Vagina (tissue), 2 donors: ENCODE measurements at places on chromosomes 11 and 22.

- no peak for DNase-seq
These were observed 123.8 kb downstream of the DDX10 start for GRCh38 chr11:108788565-108789199.

- no peak for DNase-seq
These were observed 238.2 kb upstream of the ZBED5 start for GRCh38 chr11:11095831-11096723.

- DNase-seq = no peak
These were observed 2.6 kb downstream of the CYTH4 start for GRCh38 chr22:37284805-37285355.

DNA sequence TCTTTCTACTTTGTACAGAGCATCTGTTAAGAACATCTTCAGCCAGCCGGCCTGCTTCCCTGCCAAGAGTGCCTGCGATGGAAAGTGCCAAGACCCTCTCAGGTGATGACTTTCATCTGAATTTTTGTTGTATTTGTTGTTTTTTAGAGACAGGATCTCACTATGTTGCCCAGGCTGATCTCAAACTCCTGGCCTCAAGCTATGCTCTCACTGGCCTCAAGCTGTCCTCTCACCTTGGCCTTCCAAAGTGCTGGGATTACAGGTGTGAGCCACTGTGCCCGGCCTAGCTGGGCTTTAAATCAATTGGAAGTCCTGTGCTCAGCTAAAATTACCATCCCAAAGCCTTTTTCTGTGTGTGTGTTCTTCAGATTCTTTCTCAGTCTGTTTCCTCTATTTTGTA lies 64.2 kb upstream of the ADORA2A start:
- no peak for DNase-seq

DNA sequence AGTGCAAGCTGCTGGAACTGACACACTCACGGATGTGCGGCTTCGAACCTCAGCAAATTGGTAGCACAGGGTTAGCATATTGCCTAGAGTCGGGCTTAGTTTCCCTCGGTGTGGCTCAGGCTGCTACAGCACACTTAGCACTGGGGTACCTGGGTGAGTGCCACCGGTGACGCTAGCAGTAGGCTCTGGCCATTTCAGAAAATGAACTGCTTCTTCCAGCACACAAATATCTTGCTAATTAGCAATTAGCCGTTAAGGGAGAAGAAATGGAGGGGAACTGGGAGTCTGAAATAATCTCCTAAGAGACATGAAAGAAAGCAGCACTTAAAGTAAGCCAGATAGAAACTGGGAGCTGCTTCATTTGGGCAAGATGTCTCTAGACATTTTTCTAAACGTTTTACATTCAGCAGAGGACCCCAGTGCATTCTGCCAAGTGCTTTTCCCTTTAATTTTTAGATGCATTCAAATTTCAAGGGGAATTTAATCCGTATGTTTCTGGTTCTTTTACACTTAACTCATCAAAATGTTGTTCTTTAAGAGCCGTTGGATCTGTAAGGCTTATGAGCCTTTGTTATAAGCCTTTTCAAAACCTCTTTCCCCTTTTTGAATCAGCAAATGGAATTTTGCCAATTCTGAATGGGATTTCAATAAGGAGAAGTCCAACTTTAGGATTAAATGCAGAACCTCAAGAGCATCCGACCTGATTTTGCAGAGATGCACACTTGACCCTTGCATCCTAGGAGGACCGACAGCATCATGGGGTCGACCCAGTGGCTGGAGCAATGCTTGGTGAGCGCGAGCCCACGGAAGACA lies 708.1 kb downstream of the NTM start:
- DNase-seq = no peak

DNA sequence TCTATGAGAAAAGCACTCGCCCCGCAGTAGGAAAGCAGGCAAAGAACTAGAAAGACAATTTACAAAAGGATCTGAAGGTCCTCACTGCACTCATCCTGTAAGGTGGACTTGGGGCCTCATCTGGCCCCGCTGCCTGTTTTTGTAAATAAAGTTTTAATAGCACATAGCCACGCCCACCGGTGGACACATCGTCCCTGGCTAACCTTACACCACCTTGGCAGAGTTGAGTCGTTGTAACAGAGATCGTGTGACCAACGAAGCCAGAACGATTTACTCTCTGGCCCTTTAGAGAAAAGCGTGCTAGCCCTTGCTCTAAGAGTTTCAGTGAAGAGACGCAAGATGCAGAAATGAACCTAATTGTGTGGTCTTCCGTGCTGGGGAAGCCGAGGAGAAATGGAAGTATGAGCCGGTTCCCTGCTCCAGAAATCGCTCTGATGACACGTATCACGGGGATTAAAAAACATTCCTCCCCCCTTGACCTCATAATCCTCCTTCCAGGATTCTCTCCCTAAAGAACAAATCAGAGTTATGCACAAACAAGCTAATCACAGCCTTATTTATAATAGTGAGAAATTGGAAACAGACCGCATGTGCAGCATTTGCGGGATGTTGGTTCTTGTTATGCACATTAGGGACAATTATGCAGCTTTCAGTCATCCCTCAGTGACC lies 80.1 kb downstream of the CDKN1C start:
- no peak for DNase-seq

GRCh38 chr11:17699147-17700114 lies 19.9 kb upstream of the MYOD1 start:
- no peak for DNase-seq

- no peak for DNase-seq
These were observed 3.5 kb downstream of the SIK3 start for GRCh38 chr11:117094776-117095175.

GRCh38 chr11:104134745-104135144 lies 29.2 kb downstream of the PDGFD start:
- no peak for DNase-seq

- no peak for DNase-seq
These were observed 438.9 kb downstream of the NTM start for GRCh38 chr11:131809203-131809918.

DNA sequence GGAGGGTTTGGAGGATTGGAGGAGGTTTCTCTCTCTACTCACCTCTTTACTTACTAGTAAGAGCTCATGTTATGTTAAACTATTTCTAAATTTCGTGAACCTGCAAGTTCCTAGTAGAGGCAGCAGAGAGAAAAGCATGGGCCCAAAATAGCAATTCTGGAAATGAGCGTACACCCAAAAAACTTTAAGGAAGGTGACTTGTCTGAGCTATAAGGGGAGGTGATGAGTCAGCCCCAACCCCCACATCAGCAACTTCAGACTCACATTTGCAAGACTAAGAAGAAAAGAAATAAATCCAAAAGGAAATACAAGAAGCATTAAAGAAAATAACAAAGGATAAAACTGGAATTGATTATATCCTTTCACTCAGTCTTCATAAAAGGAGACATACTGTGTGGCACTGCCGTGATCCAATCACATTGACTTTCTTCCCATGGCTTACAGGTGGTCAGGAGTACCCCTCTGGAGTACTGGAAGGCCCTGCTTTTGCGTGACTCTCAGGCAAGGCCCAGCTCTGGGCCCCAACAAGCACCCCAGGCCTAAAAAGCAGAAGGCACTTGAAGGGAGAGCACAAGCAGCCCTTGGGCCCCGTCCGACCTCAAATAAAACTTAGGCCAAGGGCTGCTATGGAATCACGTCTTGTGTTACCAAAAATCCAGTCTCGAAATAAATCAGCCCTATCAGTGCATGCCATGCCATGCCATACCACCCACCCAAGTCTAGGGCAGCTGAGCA lies 14.3 kb downstream of the PACSIN2 start:
- DNase-seq = no peak

DNA sequence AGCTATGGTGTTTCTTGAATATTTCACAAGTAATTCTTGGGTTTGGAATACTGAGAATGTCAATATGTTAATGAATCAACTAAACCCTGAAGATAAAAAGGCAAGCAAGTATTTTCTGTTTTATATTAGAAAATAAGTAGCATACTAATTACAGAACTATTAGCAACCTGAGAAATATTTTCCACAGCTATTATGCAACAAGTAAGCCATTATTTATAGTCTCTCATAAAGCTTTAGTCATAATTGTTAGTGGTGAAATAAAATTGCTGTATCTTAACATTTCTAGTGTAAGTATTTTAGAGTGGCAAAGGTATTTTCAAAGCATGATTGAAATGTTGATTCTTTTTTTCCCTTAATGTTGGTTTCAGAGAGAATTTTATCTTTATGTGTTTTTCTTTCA lies 53.3 kb downstream of the FAR1 start:
- no peak for DNase-seq

- DNase-seq = no peak
These were observed 1.2 kb downstream of the CYTH4 start for GRCh38 chr22:37283393-37283937.

DNA sequence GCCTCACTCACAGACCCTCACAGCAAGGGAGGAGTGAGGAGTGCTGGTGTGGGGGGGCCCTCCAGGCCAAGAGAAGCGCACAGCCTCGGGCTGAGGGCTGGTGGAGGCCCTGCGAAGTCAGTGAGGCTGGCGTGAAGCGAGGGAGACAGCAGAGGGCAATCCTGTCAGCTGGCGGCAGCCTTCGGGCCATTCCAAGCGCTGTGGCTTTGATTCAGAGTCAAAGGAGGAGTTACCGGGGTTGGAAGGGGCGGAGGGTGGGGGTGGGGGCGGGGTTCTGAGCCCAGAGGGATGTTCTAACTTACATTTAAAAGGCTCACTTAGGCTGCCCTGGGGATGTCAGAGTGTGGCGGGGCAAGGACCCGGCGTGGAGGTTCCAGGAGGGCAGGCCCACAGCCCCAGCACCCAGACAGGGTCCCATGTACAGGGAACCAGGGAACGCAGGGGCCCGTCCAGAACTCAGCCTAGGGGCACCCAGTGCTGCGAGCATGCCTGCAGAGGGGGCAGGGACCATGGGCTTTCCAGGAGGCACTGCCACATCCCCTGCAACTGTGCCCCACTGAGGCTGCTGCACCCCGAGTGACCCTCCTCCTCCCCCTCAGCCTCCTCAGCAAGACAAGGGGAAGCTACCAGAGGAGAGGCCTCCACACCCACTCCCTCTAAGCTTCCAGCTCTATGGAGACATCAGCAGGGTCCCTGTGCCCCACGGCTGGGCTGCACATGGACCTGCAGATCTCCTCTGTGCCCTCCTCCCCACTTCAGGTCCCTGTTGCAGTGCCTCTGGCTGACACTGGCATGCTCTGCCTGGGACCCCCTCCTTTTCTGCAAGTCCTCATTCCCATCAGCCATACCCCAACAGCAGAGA lies 39.7 kb upstream of the TTLL12 start:
- no peak for DNase-seq

DNA sequence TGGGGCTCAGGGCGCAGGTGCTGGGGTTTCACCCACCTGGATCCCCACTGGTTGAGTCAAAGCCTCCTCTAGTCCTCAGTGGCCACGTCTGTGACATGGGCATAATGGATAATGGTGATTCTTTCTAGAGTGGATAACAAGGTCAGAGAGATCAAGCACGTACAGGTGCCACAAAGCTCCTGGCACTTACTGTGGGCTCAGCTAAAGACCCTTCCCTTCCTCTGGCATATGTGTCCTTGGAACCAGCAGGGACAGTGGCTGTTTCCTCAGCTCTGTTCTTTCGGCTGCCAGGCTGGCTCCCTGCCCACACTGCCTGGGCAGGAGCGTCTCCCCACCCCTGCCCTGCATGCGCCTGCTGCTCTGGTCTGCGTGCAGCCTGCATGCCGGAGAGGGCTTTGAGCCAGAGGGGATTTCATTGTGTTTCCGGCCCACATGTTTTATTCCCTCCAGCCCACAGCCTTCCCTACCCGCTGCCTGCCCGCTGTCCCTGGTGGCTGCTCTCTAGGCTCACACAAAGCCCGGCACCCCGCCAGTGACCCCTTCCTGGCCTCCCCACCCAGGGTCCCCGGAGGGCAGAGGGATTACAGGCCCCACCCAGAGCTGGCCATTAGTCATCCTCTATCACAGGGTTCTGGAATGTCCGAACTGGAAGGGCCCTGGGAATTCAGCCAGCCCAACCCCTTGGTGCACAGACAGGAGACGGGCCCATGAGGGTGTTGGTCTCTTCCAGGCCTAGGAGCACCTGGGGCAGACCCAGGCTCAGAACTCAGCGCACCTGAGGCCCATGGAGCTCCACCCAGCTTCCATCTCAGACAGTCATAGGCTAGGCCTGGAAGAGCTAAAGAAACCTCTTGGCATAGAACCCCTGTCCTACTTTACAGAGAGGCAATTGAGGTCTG lies 55.3 kb upstream of the GCAT start:
- DNase-seq = no peak

DNA sequence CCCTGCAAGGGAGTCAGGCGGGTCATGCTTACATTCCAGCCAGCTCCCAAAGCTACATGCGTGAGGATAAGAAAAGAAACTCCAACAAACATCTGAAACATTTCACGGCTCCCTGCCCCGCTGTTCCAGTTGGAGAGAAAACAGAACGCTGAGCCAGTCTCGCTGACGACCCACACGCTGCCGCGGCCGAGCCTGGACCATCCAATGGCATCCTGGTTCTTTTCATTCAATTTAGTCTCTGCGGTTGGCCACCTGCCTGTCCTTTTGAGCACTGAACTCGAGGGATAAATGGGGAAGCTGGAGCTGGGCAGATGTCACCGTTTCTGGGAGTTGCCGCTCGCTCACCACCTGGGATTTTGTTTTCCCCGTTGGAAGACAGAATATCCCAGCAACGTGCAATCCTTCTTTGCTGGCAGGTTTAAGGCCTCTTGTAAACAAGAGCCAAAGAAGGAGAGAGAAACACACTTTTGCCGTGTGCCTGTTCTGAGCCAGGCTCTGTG lies 45.3 kb upstream of the SHISAL1 start:
- DNase-seq = no peak

DNA sequence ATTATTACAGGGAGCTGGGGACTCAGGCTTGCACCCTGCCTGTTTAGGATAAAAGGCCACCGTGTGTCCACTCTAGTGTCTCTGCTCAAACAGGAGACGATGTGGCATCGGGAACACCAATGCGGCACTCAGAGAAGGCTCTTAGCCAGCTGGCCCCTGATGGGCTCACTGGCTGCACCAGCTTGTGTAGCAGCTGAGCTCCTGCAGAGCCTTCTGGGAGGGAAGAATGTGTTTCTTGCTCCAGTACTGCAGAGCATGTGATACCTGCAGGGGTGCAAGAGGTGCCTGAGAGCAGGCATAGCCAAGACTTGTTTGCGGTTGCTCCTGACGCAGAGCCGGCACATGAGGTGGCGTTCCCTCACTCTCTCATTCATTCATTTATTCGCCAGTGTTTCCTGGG lies 44.4 kb upstream of the KCNQ1OT1 start:
- DNase-seq = no peak

GRCh38 chr11:81870815-81871214 lies 862.8 kb downstream of the FAM181B start:
- no peak for DNase-seq

DNA sequence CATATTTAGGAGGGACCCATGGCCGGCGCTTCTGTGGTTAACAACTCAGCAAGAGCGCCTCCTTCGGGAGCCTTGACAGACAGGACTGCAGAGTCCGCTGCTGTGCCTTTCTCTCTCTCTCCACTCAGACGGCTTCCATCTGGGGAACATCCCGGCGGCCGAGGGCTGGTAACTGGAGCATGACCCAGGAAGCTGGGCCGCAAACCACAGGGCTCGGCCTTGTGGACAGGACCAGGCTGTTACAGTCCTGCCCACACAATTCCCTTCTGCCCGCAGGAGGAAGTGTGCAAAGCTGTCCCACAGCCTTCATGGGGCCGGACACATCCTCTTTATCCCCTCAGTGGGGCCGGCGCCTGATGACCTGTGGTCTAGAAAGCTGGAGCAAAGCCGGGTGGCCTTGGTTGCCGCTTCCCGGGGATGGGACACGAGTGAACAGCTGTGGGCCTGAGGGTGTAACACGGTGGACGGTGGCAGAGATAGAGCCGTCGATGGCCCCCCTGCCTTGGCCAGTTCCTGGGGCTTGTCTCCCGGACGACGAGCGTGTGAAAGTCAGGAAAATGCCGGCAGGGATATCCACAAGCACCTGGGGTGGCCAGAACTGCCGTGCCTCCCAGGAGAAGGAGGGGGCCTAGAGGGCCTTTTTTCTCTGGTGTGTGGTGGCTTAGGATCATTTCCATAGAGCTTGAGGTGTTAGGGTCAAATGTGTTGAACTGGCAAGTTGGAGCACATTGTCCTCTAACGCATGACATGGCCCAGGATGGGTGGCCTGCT lies 50.1 kb downstream of the FBLN1 start:
- no peak for DNase-seq
